Ecto neural progenitor cell (in vitro differentiated cells): ENCODE measurements at places on chromosomes 12 and 14.

DNA sequence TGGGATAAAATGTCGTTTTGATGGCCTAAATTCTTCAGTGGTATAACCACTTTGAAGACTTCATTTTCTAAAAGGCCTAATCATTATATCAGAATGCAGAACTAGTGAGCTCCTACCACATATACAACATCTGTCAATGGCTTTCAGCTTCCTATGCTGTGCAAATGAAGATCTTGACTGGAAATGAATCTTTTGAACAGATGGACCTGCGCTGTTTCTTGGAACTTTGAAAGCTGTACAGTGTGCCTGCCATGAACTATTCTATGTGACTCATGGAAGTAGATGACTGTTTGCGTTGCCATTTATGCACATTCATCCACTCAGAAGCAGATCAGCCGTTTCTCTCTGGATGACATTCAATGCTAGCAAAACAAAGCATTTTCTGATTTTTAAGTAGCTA, 542.2 kb upstream of the USP15 start:
- DNase-seq: no peak

GRCh38 chr14:74616507-74616906, 4.5 kb upstream of the LTBP2 start:
- no peak for DNase-seq

GRCh38 chr12:86613311-86613710, 357.1 kb upstream of the MGAT4C start:
- no peak for DNase-seq

DNA sequence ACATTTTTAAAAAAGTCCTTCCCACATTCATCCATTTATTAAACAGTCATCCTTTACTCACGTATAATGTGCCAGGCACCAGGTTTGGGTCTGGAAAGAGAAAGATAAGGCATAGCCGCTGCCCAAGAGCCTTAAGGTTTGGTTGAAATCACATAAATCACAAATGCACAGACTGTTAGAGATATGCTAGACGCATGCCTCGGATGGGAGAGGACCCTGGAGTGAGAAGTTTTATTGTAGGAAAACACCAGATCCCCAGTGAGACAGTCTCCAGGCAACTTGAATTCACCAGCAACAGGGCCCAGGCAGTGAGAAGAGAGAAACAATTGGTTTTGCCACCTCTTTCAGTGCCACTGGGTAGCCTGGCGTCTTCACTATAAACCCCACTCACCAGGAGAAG, 305.9 kb upstream of the AMIGO2 start:
- no peak for DNase-seq

GRCh38 chr14:22163051-22163450, 426.0 kb downstream of the DAD1 start:
- no peak for DNase-seq

- no peak for DNase-seq
These were observed 56.1 kb downstream of the KCNJ8 start for GRCh38 chr12:21718403-21718802.

DNA sequence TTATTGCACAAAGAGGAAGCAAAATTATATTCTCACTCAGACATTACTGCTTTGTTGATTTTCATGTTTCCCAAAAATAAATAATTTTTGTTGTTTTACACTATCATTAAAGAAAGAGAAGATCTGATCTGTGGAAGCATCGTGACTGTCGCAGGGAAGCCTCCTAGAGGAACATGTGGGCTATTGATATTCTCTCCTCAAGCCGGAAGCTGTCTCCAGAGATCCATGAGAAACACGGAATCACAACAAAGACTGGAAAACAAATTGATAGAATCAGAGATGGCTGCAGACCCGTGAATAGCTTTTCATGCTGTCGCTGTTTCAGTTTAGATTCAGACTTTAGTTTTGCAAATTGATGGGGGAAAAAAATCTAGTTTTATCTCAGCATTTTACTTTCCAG, 235.2 kb upstream of the TMPO start:
- DNase-seq: no peak

DNA sequence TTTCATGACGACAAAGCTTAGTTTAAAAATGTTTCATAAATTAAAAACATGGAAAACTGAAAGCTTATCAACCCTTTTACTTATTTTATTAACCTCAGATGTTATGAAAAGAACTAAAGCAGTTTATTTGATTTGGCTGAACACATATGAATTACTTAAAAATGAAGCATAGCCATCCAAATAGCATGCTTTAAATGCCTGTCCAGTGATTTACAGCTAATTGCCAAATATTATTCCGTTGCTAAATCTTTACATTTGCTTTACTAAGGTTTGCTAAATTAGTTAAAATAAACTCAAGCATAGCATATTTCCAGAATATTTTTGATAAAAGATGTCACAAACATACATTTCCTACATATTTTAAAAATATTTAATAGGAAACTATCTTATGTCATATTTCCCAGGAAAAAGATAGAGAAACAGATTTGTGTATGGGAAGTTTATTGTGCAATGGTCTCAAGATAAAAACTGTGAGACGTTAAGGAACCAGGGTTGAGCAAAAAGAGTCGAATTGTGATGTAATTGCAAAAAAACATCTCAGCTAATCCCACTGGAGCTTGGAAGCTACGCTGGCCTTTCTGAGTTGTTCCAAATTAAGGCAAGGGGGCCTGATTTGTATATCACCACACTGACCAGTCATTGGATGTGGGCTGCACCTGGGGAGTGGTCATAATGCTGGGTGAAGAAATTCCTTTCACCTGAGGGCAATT, 25.8 kb downstream of the GPR135 start:
- no peak for DNase-seq

DNA sequence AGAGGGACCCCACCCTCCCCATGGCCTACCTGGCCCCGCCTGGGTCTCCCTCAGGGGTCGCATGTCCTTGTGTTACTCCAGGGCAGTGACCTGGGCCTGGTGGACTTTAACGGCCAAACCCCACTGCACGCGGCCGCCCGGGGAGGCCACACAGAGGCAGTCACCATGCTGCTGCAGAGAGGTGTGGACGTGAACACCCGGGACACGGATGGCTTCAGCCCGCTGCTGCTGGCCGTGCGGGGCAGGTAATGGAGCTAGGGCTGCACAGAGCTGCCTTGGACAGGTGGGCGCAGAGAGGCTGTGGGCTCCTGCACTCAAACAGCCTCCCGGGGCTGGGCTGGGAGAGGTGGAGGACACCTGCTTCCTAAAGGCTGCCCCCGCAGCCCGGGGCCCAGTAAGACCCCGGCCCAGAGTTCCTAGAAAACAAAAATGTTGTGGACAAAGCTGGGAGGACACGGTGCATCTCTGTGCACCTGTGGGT, 21.6 kb downstream of the ASPG start:
- DNase-seq: peak; percentile 52

- no peak for DNase-seq
These were observed 24.5 kb upstream of the KIF21A start for GRCh38 chr12:39467432-39467870.

- DNase-seq: no peak
These were observed 1.8 kb downstream of the APPL2 start for GRCh38 chr12:105234197-105234596.

GRCh38 chr12:129152351-129153104, 299.2 kb downstream of the GLT1D1 start:
- no peak for DNase-seq

DNA sequence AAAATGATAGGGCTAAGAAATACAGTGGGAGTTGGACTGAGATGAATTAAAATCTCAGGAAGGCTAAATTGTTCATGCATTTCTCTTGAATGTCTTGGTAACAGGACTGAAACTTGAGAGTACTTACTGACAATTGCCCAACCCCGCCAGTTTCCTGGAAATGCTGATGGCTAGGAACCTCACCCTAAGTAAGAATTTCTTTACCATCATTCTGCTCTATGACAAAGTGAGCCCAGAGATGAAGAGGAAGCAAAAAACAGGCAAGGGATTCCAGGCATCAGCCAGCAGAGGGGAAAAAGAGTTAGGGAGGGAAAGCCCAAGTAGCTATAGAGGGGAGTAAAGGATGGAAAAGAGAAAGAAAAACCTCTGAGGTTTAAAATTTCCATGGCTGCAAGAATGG, 397.7 kb downstream of the MDGA2 start:
- DNase-seq: no peak

- no peak for DNase-seq
These were observed 61.6 kb downstream of the CLMN start for GRCh38 chr14:95258156-95258555.

GRCh38 chr12:30010071-30011052, 226.6 kb upstream of the TMTC1 start:
- DNase-seq: no peak

- DNase-seq: no peak
These were observed 28.8 kb upstream of the C12orf75 start for GRCh38 chr12:105301696-105302095.
